ENCODE measurements at places on chromosomes 1 and 21.

DNA sequence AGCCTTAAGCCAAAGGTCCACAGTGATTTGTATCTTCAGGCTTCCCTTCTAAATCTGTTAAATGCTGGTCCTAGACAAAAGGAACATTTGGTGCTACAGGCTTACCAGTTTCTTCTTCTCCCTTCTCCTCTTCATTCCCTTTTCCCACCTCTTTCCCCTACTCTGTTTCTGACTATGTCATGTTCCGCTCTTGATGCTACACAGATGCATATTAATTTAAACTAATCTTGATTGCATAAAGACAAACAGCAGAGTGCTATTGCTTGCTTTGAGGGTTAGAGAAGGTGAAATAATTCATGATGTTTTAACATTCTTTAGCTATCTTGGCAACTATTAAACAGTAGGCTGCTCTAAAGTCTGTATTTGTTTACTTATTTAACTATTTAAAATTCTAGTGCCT is 34.3 kb upstream of the COL24A1 start:
- no peaks in the 10 kb centered on the region for H3K36me3 ChIP-seq
- H3K4me3 ChIP-seq, result no peak overlapping the region
- H3K27me3 ChIP-seq, result no peaks in the 10 kb centered on the region
- no peak for DNase-seq
- no peak overlapping the region for H3K27ac ChIP-seq

- no peak for DNase-seq
- no peaks in the 10 kb centered on the region for H3K27me3 ChIP-seq
- no peak overlapping the region for H3K4me3 ChIP-seq
- H3K36me3 ChIP-seq, result no peaks in the 10 kb centered on the region
- no peak overlapping the region for H3K27ac ChIP-seq
Measured at GRCh38 chr1:69244211-69244610, 323.5 kb upstream of the LRRC7 start.

DNA sequence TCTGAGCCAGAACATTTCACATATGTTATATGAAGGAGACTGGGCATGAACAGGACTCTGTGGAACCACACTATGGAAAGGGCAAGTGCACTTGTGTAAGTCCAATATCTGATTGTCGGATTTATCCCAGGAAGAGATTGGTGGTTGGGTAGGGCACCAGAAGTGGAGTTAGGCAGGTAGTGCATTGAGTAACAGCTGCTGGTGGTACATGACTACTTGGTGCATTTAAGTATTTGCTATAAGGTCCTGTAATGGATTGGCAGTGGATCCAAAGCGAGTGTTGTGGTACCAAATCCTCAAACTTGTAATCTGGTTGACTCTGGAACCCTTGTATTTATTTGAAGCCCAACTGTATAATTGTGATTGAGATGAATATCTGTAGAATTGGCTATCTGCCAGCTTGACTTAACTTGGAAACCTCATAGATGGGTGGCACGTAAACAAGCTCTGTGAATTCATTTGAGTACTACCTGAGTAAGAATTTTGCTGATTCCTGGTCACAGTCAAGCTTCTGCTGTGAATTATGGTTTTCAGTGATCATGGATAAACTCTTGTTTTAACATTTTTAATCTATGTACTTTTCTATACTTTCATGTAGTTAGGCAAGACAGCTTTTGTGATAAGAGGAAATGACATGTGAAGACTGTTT is 21.1 kb downstream of the UBAP2L start:
- H3K27me3 ChIP-seq, result no peaks in the 10 kb centered on the region
- H3K4me3 ChIP-seq, result no peak overlapping the region
- H3K36me3 ChIP-seq, result peaks cover 97% of the 10 kb centered on the region
- H3K4me1 ChIP-seq, result no peaks in the 10 kb centered on the region

DNA sequence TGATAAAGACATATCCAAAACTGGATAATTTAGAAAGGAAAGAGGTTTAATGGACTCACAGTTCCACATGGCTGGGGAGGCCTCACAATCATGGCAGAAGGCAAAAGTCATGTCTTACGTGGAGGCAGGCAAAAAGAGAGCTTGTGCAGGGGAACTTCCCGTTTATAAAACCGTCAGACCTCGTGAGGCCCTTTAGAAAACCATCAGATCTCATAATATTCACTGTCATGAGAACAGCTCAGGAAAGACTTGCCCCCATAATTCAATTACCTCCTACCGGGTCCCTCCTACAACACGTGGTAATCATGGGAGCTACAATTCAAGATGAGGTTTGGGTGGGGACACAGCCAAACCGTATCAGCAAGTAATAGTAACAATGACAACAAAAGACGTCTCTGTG is 88.2 kb upstream of the SLC25A33 start:
- H3K27me3 ChIP-seq, result no peaks in the 10 kb centered on the region
- H3K36me3 ChIP-seq, result no peaks in the 10 kb centered on the region
- no peak for DNase-seq
- H3K27ac ChIP-seq, result no peak overlapping the region
- no peak overlapping the region for H3K4me3 ChIP-seq

DNA sequence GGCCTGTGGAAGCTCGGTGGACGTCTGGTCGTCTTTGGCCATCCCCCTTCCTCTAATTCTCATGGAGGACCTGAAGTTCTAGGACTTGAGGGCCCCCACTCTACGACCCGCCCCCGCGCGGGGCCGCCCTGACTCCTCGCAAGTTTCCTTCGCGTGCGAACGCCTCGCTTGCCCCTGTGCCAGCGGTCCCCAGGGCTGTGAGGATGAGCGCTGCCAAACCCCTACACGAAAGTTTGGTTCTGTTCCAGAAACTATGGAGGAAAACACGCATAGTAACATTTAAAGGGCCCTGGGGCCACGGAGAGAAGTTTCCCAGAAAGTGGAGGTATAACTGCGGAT is 304 bp upstream of the GNG12 start:
- no peak for DNase-seq
- H3K36me3 ChIP-seq, result peaks cover 7% of the 10 kb centered on the region
- H3K4me1 ChIP-seq, result peaks cover 27% of the 10 kb centered on the region

- no peaks in the 10 kb centered on the region for H3K27me3 ChIP-seq
- no peak overlapping the region for H3K27ac ChIP-seq
- no peak for DNase-seq
- H3K36me3 ChIP-seq, result peaks cover 67% of the 10 kb centered on the region
- no peak overlapping the region for H3K4me3 ChIP-seq
Measured at GRCh38 chr1:183551924-183552323, 38.3 kb downstream of the NCF2 start.

- H3K4me3 ChIP-seq, result no peak overlapping the region
- H3K36me3 ChIP-seq, result no peaks in the 10 kb centered on the region
- no peak for DNase-seq
Measured at GRCh38 chr1:217983051-217983375, 302.1 kb upstream of the RRP15 start.

Data from RWPE2 (cell line).